ENCODE measurements at places on chromosomes 3 and 15.
A peak's percentile ranks its signal among the peaks of the same experiment; 100 is the strongest.

DNA sequence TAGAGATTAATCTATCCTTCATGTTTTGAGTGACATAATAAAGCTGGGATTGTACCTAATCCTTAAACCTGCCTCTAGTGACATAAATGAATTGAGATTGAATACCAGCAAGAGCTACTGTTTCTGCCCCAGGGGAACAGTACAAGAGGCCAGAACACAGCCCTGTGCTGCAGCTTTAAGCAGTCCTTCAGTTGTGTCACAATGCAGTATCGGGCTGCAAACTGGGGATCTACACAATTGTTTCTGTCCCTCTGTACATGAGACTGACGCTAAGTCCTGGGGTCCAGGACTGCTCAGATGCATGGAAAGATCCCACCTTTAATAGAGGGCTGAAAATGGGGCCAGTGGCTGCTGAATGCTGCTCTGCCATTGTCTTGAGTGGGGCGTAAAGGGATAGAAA, 87.5 kb downstream of the MINAR1 start:
- no peak for DNase-seq

GRCh38 chr3:48112813-48113212, 75.4 kb downstream of the CDC25A start:
- DNase-seq, result no peak

DNA sequence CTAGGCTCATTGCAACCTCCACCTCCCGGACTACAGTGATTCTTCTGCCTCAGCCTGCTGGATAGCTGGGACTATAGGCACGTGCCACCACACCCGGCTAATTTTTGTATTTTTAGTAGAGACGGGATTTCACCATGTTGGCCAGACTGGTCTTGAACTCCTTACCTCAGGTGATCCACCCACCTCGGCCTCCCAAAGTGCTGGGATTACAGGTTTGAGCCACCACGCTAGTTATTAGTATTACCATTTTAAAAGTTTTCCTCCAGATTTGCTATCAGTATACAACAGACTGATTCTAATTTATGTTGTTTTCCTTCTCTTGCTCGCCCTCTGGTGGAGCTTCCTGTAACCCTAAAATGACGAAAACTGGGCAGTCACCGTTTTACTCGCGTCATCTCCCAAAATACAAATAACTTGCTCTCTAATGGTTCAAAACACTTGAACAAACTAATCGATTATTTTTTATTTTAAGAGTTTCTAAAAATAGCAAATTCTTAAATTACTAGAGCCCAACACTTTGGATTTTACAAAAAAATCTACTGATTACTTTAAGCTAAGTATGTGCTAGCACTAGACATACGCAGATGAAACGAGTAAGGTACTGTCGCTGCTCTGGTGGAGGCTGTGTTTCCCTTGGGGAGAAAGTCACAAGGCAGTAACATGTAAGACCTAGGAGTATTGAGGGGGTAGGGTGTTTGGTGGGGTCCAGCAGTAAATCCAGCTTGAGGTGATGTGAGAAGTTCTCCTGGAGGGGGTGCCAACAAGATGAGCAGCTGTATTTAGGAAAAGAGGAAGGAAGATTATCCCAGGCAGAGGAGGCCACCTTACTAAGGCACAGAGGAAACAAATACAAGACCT, 203.3 kb downstream of the MBNL1 start:
- peak; percentile 20 for DNase-seq

DNA sequence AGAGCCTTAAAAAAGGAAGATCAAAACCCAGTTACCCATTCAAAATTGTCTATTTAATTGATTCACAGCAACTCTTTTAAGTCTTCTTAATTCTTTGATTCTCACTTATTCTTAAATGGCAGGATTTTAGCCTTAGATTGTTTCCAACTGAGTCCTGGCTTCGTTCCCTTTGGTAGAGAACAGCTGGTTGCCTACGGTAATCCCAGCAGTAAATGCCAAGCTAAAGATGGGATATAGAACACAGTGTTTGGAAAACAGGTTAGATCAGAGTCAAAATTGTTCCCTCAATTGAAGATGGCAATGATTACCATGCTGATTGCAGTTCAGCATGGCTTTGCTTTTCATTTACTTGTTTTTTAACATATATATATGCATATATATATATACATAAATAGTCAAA, 300.9 kb downstream of the PYDC2 start:
- DNase-seq, result no peak

GRCh38 chr15:56915888-56916287, 2.6 kb upstream of the TCF12 start:
- no peak for DNase-seq

GRCh38 chr3:137835096-137835495, 71.0 kb downstream of the SOX14 start:
- DNase-seq, result no peak

DNA sequence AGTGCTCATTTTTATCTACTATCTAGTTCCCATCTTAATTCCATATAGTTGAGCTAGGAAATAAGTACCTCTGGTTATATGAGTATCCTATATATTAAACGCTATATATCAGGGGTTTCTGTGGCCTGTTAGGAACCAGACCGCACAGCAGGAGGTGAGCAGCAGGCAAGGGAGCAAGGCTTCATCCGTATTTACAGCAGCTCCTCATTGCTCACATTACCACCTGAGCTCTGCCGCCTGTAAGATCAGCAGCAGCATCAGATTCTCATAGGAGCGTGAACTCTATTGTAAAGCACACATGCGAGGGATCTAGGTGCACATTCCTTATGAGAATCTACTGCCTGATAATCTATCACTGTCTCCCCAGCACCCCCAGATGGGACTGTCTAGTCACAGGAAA, 23.0 kb downstream of the GSK3B start:
- DNase-seq, result no peak

- DNase-seq, result no peak
Measured at GRCh38 chr15:70806992-70807712, 43.8 kb upstream of the UACA start.

DNA sequence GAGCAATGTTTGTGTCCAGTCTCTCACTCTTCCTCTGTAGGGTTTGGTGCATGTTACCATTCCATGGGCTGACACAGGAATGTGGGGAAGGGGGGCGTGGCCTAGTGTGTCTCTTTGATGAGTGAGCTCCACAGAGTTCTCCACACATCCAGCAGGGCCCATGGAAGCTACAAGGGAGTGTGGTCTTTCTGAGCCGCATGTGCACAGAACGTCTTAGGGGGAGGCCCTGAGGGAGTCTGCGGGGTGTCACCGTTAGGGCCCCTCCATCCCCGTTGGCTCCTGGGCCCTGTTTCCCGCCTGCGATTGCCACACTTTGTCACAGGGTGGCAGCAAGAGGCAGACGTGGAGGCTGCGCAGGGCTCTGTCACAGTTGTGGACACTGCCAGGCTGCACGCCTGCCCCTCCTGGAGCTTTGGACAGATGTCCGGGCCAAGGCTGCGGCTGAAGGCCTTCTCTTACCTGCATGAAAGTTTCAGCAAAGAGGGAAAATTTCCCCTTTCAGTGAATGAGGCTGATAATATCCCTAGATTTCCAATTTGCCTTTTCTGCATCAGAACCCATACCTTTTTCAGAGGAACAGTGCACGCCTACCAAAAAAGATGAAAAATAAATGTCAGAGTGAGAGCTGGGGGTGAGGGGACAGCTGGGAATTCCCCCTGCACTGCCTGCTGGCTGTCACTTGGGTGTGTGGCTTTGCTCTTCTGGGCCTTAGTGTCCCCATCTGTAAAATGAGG, 24.3 kb downstream of the CACNA2D3 start:
- DNase-seq, result peak; percentile 51

DNA sequence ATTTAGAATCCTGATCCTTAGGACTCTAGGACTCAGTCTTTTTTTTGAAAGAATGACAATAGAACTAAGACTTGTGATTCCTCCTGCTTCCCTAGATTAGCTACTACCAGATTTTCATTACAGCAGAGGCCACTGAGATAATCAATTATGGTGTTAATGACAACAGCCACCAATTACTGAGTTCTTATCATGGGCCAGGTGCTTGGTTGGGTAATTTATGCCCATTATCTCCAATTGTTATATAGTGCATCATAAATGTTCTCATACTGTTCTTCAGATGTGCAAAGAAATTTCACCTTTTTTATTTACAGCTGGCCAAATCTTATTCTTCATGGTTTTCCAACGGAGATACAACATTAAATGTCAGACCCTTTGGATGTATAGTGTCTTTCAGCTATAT, 162.9 kb upstream of the CMC1 start:
- DNase-seq, result no peak

- DNase-seq, result no peak
Measured at GRCh38 chr3:4807381-4808280, 171.6 kb upstream of the BHLHE40 start.

DNA sequence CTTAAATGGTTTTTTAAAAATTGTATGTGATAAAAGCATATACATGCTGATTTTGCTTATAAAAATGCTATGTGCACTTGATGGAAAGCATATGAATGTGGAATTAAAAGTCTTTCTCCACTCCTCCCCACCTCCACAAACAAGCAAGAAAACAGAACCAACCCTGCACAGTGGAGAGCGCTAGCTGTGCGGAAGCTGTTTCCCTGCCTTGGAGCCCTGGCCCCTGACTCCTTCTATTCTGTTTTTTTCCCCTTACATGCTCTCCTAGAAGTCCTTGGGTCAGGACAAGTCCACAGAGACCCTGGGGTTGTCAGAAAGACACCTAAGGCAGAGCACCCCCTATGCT, 64.2 kb downstream of the BOC start:
- no peak for DNase-seq

DNA sequence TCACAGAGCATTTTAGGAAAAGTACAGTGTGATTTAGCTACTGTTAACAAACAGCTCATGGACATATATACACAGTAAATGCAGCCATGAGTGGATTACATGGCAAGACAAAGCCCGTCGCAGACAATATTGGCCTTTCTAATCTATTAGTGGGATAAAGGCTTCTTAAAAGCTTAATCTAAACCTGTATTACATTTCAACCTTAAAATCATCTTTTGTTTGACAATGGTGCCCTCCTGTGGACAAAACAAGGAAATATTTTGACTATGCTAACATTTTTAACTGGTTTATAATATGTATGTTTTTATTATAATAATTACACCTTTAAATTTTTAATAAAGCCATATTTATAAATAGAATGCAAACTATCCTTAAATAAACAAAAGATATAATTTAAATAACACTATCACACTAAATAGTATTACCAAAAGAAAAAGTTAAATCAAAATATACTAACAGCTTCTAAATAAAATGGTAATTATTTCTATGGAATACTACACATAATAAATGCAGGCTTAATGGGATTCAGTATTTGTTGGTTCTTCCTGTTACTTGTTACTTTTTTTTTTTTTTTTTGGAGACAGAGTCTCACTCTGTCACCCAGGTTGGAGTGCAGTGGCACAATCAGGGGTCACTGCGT, 38.6 kb downstream of the TAFA4 start:
- DNase-seq, result no peak

GRCh38 chr3:47890828-47891612, 88.1 kb downstream of the DHX30 start:
- DNase-seq, result no peak

GRCh38 chr3:15099364-15100098, 583 bp upstream of the RBSN start:
- DNase-seq, result no peak

DNA sequence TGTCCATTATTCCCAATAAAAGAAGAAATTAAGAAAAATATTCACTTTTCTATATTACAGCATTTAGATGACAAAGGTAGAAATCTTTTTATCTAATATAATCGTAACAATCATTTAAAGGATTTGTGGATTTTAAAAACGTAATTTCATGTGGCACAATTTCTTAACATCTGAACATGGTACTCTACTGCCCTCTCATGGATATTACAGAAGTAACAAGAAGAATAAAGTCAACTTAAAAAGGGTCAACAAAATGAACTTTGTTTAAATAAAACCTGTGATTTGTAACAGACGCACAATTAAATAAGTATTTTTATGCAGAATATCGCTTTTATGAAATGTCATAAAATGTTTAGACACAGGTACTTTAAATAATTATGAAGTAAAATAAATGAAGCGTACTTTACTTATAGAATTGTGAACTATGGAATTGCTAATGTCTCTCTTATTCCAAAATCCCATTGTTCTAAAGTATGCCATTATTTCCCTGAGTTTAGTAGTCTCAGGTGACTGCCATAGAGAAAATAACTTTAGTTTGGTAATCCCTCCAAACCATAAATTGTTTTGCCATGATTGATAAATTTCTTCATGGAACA, 366.8 kb upstream of the ZNF385D start:
- DNase-seq, result no peak

- DNase-seq, result no peak
Measured at GRCh38 chr3:156321945-156322344, 201.6 kb downstream of the KCNAB1 start.

GRCh38 chr3:177687291-177687690, 490.0 kb upstream of the TBL1XR1 start:
- no peak for DNase-seq

GRCh38 chr3:136914739-136915138, 43.0 kb upstream of the IL20RB start:
- DNase-seq, result no peak

GRCh38 chr15:70189826-70190695, 92.3 kb upstream of the TLE3 start:
- DNase-seq, result no peak

- DNase-seq, result no peak
Measured at GRCh38 chr15:74868059-74868458, 5.1 kb downstream of the SCAMP2 start.

- DNase-seq, result no peak
Measured at GRCh38 chr3:87196879-87197278, 30.2 kb upstream of the CHMP2B start.

GRCh38 chr3:67048067-67048714, 50.1 kb downstream of the KBTBD8 start:
- no peak for DNase-seq

GRCh38 chr3:88996691-88997090, 110.7 kb upstream of the EPHA3 start:
- no peak for DNase-seq

DNA sequence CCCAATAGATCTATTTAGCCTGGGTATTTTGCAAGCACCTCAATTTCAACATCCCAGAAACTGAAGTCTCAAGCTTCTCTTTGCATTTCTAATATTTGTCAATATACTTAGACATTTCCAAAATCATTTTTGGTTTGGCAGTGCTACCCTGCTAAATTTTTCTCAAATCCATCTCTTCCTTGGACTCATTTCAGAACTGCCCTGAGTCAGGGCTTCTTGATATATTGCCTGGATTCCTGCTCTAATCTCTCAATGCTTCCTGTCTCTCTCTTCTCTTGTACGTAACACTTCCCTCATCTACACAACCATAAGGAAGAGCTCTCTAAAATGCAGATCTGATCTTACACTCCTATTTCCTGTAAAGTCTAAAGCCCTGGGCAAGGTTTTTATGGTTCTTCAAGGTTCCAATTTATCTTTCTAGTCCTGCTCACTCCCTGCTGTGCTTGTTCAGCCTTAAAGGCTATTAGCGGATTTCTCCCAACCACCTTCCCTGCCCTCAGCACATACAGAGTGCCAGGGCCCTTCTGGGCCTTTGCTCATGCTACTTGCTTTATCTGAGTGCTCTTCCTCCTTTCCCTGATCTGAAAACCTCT, 53.0 kb upstream of the MME start:
- no peak for DNase-seq

- DNase-seq, result no peak
Measured at GRCh38 chr3:81029861-81030260, 731.6 kb downstream of the GBE1 start.

- no peak for DNase-seq
Measured at GRCh38 chr3:112407888-112408702, 75.1 kb downstream of the CD200 start.
